ENCODE measurements at places on chromosomes 1 and 21.

DNA sequence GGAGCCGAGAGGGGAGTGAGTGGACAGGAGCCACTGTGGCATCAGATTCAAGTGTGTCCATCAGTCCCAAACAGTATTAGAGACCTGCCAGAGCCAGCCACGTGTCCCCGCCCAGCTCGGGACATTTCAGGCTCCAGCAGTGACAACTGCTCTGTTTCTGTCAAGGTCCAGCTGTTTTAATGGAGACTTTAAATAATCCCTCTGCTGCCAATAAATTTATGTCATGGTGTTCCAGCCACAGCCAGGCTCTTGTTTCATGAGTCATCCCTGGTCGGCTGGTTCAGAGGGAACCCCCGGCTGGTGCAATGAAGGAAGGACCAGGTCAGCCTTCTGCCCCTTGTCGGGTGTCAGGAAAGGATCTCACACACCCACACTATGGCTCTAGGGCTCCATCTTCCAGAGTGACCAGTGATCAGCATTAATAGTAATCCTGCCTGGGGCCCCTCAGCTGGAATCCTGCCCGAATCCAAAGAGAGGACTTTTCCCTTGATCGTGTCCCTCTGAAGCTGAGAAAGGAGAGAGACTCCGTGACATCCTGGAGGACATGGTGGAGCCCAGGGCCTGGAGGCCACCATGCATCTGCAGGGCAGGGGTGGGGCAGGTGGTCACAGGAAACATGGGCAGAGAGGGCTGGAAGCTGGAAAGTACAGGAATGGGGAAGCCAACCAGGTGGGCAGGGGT is 197.3 kb downstream of the MATN1 start:
- DNase-seq = no peak

DNA sequence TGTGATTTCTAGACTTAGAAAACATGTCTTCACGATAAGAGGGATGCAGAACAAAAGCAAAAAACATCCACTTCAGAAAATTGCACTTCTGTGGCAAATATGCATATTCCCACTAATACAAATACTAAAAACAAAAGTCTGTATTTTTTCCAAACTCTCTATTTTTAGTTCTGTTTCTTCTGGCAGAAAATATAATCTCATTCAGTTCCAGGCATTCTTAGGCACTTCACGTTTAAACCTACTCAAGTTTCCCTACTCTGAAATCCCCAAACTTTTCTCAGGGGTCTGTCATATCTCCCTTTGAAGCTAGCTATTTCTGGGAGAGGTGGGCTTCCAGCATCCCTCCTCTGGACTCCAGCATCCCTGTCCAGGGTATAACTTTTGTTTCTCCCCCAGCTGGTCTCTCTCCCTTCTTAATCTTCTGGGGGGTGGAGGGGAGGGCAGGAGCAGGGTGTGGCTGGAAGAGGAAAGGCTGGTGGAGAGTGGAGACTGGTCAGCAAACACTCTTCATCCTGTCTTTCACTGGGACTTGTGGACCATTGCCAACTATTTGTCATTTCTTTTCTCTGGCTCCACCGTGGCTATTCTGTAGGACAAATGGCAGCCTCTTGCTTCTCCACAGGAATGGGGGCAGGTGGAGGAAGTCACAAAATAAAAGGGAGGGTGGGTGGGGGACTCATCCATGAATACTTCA is 19.6 kb upstream of the NCF2 start:
- DNase-seq = no peak

GRCh38 chr1:20578721-20579395 is 10.0 kb upstream of the CDA start:
- DNase-seq = no peak

DNA sequence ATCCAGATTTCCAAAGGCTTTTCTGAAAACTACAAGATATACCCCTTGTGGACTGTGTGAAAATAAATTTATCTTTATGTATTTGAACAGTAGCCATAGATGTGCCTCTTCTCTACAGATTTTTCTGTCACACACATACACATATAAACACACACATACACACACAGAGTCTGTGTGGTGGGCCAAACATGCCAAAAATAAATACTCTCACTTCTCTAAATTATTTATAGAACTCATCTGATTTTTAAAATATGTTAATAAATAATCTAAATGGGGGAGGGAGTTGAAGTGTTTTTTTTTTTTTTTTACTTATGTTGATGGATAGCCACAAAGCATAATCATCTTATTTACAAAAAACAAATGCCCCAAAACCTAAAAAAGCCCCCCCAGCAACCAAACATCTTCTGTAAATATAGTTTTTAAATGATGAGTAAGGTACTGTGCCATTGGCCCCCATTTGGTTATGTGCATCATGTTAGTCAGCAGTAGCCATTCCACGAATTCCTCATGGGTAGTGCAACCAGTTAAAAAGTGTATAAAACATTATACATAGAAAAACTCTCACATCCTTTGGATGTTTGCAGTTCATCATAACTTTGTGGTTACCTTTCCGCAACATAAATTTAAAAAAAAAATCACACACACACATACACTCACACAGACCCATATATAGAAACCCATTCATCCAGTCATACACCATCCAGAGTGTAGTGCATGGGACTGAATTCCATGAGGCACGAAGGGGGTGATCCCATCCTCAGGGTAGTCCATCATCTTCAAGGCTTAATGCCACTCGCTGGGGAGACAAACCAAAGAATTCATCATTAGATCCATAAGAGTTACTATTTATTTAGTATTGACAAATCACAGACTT is 8.2 kb upstream of the MAGOH start:
- no peak for DNase-seq

DNA sequence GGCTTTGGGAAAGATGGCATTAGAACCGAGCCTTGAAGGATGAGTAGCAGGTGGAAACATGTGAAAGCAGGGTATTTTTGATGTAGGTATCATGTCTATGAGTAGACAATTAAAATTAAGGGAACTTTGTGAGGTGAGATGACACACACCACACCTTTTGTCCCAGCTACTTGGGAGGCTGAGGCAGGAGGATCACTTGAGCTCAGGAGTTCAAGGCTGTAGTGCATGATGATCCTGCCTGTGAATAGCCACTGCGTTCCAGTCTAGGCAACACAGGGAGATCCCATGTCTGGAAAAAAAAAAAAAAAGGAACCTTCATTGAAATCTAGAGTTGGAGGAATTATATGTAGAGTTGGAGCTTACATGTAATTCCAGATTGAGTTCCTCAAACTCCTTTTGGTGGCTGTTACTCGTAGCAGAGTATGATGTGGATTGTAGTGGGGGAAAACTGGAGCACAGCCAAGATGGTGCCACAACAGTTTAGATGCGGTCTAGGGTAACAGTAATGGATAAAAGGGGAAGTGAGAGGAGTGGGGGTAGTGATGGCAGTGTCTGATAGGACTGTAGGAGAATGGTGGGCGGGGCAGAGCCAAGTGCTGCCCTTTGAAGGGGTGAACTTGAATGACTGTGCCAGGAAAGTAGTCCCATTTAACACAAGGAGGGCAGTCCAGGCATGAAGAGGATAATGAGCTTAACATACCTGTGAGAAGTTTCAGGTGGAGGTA is 17.4 kb downstream of the AK4 start:
- no peak for DNase-seq

GRCh38 chr1:214216779-214217178 is 64.2 kb upstream of the SMYD2 start:
- DNase-seq = no peak

DNA sequence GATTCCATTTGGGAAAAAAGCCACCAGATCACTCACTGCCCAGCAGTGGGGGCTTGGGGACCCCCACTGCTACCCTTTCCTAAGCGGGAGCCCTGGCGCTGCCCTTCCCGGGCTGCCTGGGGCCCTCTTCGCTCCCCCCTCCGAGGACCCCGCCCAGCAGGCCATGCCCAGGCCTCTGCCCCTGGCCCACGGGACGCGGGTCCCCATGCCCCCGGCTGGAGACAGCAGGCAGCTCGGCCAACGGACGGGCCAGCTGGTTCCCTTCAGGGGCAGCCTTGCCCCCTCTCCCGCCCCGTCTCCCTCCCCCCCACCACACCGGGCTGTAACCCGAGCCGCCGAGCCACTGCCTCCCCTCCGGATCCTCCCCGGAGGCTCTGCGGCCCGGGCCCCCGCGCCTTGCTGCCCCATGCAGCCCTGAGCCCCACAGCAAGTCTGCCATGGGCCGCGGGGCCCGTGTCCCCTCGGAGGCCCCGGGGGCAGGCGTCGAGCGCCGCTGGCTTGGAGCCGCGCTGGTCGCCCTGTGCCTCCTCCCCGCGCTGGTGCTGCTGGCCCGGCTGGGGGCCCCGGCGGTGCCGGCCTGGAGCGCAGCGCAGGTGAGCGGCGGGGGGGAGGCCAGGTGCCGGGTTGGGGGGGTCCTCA is at the start of gene MMP23B:
TSS of gene MMP23B (plus strand) at position 392 of the 639 bp plus-strand sequence. CDS start at position 438, 46 bp downstream.
- DNase-seq = no peak

DNA sequence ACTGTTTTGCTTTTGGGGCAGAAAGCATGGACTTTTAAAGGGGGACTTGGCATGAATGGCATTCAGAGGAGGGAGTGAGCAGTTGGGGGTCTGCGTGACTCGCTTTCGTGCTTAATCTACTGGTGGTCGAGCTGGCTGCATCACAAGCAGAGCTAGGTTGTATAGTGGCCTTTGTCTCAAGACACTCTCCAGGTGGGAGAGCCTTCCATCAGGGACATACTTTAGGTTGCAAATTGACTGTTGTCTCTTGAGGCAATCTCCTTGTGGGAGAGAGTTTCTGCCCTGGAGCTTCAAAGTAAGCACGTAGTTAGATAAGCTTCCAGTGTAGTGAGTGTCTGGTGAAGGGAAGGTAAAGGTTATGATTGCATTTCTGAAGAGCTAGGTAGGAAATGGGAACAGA is 93.9 kb downstream of the C1orf21 start:
- no peak for DNase-seq

- DNase-seq = no peak
Observed at GRCh38 chr1:107531065-107531908, 390.4 kb downstream of the NTNG1 start.

DNA sequence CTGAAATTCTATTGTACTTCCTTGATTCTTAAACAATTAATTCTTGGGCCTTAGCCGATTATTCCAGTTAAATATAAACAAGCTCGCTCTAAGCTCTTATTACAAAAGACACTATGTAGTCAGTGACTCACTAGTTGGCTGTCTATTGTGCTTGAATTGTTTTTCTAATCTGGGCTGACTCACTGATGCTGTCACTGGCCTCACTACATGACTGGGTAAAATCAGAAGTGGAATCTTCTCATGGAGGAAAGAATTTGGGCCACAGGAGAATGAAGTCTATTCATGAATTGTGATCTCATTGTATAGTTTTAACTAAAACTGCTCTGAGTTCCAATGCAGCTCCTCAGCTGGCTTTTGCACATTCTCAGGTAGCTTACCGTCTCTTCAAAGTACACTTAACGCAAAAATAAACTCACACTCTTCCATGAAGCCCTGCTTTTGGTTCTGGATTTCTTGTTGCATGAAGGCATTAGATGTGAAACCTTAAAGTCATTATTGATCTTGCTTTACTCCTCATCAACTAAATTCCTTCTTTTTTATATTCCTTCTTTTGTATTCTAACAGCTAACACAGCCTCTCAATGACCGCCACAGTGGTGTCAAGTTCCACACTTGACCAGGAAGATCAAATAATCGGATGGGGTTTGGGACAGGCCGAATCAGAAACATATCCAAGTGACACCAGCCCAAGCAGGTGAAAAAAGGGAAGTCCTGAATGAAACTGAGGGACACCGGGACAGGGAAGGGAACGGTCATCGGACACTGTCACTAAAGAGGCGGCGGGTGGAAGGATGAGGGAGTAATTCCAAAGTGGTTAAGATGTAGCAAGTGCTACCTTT is 80.9 kb upstream of the LBR start:
- DNase-seq = no peak

- DNase-seq = no peak
Observed at GRCh38 chr1:65255035-65255655, 54.2 kb upstream of the DNAJC6 start.

GRCh38 chr21:21921410-21922232 is 923.4 kb downstream of the NCAM2 start:
- DNase-seq = no peak

- no peak for DNase-seq
Observed at GRCh38 chr21:32523988-32524719, 61.2 kb downstream of the TCP10L start.

DNA sequence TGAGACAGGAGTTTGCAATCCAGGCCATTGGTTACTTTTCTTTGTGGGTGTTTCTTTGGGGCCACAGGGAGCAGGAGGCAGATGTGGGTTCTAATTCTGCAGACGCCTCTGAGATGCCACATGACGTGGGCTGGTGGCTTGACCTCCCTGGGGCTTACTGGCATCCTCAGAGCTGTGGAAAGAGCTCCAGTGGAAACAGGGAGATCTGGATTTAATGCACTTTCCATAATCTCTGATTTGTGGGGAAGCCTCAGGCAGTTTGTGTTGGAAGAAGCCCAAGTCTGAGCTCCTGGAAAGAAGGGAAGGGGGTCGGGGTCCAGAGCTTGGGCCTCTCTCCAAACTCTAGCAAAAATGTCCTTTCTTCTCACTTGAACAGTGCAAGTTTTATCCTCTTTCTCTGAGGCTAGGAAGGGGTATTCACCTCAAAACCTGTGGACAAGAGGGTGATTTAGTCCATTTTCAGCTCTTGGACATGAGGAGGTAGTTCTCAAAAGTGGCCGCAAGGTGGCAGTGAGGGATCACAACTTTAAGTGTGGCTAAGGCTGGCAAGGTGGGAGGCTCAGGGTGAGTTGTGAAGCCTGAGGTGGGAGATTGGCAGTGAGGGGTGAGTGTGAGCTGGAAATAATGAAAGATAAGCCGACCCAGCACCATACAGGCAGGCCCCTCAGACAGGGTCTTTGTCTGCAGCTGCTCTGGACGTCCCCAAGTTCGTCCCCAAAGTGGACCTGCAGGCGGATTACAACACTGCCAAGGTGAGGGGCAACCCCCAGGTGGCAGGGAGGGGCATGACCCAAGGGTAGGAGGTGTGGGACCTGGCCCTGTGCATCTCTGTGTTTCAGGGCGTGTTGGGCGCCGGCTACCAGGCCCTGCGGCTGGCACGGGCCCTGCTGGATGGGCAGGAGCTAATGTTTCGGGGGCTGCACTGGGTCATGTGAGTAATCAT is 9.2 kb downstream of the IKBKE start:
- DNase-seq = no peak

GRCh38 chr1:36070349-36070748 is 13.5 kb upstream of the TEKT2 start:
- no peak for DNase-seq

- no peak for DNase-seq
Observed at GRCh38 chr1:196207612-196208217, 400.5 kb downstream of the KCNT2 start.

DNA sequence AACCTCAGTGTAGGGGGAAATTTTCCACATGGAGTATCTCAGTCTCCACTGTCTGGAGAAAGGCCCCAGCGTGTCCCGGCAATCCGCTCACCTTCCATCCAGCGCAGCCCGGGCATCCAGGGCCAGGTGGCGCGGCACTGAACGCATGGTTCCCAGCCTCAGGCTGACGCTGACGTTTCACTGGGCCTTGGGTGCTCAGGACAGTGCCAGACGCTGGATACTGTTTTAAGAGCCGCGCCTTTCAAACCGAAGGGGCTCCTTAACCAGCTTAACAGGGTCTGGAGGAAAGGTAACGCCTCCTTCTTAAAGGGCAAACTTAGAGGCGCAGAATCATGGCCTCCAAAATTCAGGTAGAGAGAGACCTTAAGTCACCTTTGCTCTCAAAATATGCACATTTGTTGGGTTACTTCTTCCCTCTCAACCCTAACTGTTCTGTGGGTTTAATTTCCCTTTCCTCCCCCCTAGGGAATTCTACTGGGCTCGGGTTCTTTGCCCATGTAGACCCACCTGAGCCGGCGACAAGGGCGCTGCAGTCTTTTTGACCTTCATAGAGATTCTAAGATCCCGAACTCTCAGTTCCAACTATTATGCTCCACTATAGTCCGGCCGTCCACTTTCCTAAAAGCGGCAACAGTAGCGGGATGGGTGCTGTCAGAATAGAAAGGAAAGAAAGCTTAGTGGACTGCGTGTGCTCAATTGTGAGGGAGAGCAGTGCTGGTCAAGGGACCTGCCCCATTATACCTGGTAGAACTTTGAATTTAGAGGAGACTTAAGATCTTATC is 3.5 kb upstream of the LHX9 start:
- no peak for DNase-seq
